ENCODE measurements at places on chromosomes 5 and 9. TPM values are rescaled to one million over a fixed set of nuclear protein-coding genes. Genes with fewer than 3 reads are reported as not detected.
A peak's percentile ranks its signal among the peaks of the same experiment; 100 is the strongest.

DNA sequence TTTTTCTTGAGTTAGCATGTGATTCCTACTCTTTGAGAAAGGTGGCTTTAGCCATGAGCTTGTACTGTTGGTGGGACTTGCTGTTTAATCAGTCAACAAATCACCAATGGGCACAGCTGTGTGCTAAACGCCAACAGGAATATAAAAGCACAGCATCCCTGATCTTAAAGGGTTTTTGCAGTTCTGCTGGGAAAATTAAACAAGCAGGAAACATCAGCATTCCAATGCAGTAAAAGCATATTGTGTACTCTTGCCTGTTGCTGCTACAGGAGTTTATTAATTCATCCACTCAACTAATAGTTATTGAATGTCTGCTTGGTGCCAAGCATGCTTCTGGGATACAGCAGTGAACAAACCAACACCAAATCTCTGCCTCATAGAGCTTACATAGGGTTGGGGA lies 27.4 kb upstream of the F2RL1 start:
- DNase-seq: no peak

Gene PTPRD
- total RNA-seq: 1.5 TPM

Gene NCS1
- total RNA-seq: 23.5 TPM

Gene TMEM252
- total RNA-seq: not detected

GRCh38 chr5:159734366-159734765 lies 181.9 kb upstream of the ADRA1B start:
- no peak for DNase-seq

Gene DAPK1
- 38.6 TPM for total RNA-seq

DNA sequence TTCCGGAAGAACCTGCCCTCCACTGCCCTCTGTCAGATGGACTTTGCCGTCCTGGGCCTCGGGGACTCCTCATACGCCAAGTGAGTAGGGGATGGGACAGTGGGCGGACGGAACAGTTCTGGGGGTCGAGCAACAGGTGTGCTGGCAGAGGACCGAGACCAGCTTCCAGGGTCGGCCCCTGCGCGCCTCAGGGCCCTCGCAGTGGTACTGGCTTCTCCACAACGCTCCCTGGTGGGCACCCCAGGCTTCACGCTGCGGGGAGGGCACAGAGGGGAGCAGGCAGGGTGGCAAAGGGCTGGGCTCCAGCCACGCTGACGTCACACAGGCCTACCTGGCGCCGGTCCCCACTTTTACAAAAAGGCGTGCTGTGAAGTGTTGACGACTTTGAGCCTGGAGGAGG lies 7.0 kb downstream of the NDOR1 start:
- no peak for DNase-seq

Gene GPR151
- total RNA-seq: not detected

GRCh38 chr5:39986614-39987013 lies 561.8 kb upstream of the DAB2 start:
- DNase-seq: no peak

DNA sequence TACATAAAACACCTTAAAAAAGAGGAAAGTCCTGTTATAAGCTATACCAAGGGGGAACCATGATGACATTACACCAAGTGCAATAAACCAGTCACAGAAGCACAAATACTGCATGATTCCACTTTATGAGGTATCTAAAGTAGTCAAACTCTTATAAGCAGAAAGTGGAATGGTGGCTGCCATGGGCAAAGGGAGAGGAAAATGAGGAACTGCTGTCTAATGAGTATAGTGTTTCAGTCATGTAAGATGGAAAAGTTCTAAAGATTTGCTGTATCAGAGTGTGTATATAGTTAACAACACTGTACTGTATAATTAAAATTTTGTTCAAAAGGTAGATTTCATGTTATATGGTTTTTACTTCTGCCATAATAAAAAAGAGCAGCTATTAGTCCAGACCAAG lies 34.6 kb upstream of the NR5A1 start:
- DNase-seq: no peak

GRCh38 chr5:78747055-78747454 lies 98.5 kb upstream of the LHFPL2 start:
- no peak for DNase-seq

DNA sequence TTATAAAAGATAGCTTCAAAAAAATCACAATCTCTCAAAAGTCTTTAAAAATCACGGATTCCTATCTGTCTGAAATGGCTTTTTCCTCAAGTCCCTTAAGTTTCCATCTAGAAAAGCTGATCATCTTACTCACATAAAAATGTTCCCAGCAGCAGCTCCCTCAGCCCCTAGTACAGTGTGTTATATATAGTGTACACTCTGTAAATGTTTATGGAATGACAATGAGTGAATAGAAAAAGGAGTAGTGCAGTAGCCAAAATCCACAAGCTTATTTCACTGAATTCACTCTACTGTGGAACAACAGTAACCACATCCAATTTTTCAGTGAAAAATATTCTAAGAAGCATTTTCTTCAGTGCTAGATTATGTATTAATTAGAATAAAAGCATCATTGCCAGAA lies 609.4 kb downstream of the DTWD2 start:
- DNase-seq: no peak

DNA sequence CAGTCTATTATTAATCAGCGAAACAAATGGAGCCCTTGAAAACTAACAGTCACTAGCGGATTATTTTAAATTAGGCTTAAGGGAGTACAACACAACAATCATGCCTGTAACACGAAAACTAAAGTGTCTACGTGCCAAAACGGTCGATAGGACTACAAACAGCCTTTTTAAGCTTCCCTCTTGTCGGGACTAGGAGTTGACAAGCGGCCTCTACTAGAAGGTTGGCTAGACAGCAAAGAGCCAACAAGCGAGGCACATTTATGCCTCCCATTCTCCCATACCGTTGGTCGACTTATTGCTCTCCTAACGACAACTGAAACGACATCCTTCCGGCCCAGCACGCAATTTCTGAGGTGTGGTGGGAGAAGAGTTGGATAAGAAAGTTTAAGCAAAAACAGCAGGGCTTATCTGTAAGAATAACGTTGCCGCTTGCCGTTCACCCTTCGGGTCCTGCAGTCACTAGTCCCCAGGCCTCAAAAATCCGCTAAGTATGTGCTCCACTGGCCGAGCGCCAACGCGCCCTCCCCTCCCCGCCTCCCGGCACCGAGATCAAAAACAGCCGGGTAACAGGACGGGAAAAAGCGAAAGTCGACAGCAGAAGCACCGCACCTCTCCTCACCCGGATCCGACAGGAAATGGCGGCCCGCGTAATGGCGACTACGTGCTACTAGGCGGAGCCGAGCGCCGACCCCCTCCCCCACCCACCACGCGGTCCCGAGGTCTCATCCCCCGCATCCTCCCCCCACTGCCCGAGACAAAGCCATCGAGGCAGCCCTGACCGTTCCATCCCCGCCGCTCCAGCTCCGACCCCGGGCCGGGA lies 813 bp downstream of the HNRNPK start:
- peak; percentile 85 for DNase-seq
